ENCODE measurements at places on chromosomes 16 and 17.

- no peak for DNase-seq
Measured at GRCh38 chr16:30069611-30070462, 4.3 kb downstream of the ALDOA start.

DNA sequence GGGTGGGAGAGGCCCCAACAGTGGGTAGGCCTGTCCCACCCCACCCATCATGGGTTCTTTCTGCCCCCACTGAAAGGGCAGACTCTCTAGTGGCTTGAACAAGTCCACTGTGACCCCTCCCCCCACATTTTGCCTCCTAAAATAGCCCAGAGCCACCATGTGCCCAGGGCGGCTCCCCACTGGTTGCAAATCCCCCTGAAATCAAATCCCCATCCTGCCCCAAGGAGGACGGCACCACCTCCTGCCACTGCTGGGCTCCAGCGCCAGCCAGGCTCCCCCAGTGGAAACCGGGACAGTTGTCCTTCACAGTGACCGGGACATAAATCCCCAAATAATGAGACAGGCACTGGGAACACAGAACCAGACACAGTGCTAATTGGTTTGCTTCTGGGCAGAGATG, 20.5 kb downstream of the ZNF385C start:
- DNase-seq, result no peak

DNA sequence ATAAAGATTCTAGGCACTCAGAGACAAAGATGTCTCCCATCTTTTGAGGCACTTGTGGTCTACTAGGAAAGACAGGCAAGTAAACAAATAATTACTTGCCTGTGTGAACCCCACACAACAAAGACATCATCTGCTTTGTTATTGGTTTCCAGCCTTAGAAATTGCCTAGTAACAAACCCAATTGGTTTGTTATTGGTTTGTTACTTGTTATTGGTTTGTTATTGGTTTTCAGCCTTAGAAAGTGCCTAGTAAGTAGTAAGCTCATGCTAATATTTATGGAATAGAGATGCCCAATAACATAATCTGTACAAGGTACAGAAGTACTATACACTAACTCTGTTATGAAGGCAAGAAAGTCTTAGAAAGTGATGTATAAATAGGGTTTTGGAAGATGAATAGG, 67.1 kb downstream of the ASIC2 start:
- DNase-seq, result no peak

- peak; percentile 25 for DNase-seq
Measured at GRCh38 chr17:60390925-60391470, 935 bp downstream of the USP32 start.

DNA sequence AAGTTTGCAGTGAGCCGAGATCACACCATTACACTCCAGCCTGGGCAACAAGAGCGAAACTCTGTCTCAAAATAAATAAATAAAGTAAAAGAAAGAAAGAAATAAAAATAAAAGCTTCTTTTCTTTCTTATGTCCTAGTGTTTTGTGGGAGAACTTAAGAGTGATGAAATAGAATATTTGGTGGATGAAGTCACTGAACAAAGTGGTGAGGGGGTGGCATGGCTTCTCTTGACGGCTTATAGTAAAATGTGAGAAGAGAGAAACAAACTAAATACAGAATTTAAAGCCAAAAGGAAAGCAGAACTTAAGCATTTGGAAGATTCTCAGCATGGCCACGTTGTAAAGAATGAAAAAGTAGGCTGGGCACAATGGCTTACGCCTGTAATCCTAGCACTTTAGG, 15.3 kb downstream of the SGF29 start:
- no peak for DNase-seq

GRCh38 chr16:15672514-15673167, 22.6 kb downstream of the NDE1 start:
- no peak for DNase-seq

DNA sequence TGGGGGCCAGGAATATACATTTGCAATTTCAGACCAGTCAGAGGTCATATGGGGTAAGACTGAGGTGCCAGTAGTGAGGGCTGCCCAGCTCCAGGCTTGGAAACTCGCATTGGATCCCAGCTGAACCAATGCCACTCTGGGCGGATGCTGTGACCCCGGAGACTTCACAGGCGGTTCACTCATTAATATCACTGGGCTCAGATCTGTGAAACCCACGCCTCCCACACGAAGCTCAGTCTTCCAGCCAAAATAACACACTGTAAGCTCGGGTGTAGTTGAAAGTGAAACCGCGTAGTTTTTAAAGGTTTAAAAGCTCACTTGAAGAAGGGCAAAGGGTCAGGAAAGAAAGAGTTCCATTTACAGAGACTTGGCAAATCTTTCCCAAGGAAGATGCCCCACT, 254.8 kb downstream of the FOXL1 start:
- DNase-seq, result no peak

- DNase-seq, result no peak
Measured at GRCh38 chr17:74387365-74388218, 20.3 kb downstream of the GPR142 start.

DNA sequence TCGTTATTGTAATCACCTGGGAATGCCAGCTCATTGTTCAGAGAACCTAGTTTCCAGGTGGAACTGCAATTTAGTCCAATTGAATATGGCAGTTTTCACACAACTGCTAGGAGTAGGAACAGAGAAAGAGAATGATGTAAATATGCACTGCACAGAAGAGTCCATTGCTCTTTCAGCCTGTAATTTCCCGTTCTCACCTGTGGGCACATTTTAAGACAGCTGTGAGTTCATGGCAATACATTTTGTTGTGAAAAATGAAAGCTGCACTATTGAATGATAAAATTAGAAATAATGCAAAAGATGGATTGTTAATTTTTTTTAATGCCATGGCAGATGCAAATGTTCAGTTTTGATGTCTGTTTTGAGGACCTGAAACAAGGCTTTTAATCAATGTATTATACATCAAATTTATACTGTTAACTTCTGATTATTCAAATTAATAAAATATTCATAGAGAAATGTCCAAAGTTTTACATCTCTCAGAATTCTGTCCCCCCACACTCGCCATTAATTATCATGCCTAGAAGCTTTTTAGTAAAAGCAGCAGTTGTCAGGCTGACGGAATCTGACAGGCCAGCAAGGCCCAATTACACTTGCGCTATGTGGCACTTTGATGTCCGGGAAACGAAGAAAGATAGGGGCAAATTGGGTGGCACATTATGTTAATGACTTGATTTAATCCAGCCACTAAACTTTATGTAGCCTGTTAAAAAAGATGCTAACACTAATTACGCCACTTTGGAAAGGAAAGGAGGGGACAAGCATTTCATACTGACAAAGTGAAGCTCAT, 72.2 kb downstream of the RPGRIP1L start:
- DNase-seq, result no peak
